M059J (cell line): ENCODE measurements at places on chromosomes 7 and 10.
A peak's percentile ranks its signal among the peaks of the same experiment; 100 is the strongest.

GRCh38 chr10:72593963-72594362 lies 31.9 kb downstream of the MICU1 start:
- no peak for DNase-seq

- no peak for DNase-seq
These were observed 372.7 kb upstream of the CDC14C start for GRCh38 chr7:48551652-48552051.

GRCh38 chr10:106474876-106475275 lies 689.6 kb downstream of the SORCS1 start:
- DNase-seq: no peak

- peak; percentile 59 for DNase-seq
These were observed 59.5 kb upstream of the LAMB1 start for GRCh38 chr7:108062250-108063014.

DNA sequence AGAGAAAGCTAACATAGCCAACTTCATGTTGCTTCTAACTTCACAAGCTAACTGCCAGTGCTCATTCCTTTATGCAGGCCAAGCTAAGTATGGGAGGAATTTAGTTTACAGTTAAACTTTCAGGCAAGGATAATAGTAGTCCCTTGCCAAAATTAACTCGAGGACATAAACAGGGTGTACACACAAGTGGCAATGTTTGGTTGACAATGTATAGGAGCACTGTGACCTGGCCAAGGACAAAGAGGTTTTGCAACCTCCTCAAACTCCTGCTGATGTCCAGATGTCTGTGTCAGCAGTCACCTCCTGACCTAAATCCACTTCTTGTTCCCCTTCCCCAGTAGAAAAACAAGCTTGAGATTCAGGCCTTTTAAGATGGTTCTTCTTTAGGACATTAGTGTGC lies 494.6 kb upstream of the KLF6 start:
- DNase-seq: no peak

- no peak for DNase-seq
These were observed 387.2 kb downstream of the BBS9 start for GRCh38 chr7:33516568-33516967.

DNA sequence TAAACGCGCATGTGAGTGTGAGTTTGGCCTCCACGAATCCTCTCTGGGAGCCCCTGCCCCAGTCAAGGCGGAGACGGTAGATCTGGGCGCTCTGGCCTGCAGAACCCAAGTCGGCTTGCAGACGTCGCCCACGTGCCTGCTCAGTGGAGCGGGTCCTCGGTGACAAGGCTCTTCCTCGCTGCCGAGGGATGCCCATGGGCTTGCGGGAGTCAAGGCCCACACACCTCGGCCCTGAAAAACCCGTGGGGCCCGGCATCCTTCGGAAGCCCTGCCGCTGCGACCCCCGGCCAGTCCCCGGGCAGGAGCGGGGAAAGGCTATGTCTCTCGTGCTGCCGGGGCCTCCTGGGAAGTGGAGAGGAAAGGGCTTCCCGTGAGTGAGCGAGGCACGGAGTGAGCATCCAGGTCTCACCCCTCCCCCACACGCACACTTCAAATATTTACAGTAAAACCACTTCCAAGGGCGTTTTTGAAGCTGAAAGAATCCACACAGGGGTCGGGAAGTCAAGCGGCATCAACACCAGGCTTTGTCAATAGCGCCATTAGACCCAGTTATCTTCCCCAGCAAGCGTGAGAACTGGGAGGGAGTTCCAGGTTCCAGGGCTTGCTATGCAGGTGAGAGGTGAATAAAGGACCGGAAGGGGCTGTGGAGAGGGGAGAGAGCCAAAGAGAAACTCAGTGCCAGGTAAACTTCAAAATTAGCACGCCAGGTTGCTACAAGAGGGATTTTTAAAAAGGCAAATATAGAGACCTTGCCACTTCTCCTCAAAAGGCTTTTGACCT lies 1.1 kb upstream of the MNX1 start:
- no peak for DNase-seq

- DNase-seq: no peak
These were observed 115.2 kb downstream of the PLXNA4 start for GRCh38 chr7:132461032-132461592.

DNA sequence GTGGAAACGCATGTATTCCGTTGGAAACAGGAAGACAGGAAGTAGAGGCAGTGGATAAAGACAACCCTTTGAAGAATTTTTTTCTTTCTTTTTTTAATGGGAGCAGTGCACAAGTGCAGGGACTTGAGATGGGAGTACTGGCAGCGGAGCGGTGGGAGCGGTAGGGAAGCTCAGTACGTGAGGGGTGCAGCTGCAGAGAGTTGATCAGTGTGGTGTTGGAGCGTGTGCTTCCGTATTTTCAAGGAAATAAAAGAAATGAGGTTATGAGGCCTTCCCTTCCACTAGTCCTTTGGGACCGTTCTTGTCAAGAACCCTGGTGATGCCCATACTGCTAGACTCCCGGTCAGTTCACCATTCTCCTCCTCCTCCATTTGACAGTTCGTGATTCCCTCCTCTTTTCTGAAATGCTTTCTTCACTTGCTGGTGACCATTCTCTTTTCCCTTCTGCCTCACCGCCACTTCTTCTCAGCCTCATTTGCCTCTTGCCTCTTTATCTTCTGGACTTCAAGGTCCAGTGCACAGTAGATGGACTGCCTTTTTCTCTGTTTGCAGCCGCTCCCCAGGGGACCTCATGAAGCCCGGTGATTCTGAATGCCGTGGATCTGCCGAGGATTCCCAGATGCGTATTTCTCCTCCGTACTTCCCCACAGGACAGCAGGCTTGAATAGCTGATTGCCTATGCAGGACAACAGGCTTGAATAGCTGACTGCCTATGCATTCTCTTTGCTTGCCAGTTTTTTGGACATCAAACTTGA lies 39.1 kb upstream of the TMEM236 start:
- DNase-seq: no peak

DNA sequence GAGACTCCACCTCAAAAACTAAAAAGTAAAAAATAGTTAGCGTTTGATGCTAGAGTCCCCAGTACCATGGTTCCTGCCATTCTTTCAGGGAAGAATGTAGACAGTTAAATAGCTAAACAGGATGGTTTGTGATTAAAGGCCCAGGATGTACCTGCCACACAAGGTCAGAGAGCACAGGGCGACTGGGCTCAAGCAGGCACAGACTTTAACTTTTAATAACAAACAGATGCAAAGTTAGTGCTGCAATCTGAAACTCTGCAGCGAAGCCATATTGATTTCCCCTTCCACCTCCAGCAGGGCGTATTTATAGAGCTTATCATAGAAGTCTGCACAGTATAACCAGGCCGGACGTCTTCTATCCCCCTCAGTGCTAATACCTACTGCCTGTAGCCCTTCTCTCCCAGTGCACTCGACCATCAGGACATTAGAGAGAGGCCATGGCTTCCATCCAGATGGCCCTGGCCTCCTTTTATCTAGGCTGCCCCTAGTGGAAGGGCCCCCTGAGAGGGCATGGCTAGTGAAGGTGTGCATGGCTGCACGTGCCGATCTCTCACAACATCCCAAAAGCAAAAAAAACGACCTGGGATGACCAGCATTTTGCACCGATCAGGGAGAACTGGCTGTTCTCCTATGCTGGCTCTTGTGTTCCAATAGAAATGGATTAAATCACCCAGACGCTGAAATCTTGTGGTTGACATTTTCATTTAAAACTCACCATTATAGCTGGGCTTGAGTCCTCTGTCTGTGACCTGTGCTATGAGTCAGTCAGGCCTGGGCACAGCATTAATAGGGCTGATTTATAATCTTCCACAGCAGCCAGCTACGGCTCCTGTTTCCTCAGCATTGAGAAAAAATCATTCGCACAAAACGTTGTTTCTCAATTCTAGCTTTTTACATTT lies 7.6 kb upstream of the BAG3 start:
- DNase-seq: peak; percentile 64

- DNase-seq: peak; percentile 27
These were observed 30.7 kb upstream of the EPC1 start for GRCh38 chr10:32377458-32378259.

- no peak for DNase-seq
These were observed 397.6 kb downstream of the MAGI2 start for GRCh38 chr7:79055722-79056415.

GRCh38 chr7:75727881-75728593 lies 10.7 kb downstream of the HIP1 start:
- DNase-seq: peak; percentile 79

DNA sequence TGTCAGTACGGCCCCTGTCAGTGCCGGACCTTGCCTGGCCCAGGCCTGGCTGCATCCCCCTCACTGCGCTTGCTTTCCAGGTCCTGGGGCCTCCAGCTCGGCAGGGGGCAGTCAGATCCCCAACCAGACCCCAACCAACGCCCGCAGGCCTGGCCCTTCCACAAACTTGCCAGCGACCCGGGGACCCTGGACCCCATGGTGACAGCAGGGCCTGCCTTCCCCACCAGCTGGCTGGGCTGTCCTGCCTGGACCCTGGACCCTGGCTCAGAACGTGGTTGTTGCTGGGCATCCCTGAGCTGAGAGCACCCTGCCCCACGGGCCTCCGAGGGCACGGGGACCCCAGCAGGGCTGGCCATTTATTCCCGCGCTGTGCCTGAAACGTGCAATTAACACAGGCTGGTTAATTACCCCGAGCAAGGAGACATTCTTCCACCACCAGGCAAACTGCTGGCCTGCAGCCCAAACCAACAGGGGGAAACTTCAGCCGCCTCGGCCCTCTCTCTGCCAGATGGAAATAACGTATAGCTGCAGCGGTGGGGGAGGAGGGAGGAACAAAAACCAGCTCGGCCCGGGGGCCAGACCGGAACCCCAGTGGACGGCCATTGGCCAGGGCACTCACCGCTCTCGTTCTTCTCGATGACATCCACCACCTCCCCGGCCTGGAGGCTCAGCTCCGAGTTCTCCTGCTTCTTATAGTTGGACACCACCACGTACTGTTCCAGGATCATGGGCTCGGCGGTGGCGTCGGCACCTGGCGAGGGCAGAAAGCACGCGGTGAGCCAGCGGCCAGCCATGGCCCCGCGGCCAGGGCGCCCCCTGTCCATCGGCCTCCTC lies 167.1 kb downstream of the NEURL1 start:
- peak; percentile 39 for DNase-seq

DNA sequence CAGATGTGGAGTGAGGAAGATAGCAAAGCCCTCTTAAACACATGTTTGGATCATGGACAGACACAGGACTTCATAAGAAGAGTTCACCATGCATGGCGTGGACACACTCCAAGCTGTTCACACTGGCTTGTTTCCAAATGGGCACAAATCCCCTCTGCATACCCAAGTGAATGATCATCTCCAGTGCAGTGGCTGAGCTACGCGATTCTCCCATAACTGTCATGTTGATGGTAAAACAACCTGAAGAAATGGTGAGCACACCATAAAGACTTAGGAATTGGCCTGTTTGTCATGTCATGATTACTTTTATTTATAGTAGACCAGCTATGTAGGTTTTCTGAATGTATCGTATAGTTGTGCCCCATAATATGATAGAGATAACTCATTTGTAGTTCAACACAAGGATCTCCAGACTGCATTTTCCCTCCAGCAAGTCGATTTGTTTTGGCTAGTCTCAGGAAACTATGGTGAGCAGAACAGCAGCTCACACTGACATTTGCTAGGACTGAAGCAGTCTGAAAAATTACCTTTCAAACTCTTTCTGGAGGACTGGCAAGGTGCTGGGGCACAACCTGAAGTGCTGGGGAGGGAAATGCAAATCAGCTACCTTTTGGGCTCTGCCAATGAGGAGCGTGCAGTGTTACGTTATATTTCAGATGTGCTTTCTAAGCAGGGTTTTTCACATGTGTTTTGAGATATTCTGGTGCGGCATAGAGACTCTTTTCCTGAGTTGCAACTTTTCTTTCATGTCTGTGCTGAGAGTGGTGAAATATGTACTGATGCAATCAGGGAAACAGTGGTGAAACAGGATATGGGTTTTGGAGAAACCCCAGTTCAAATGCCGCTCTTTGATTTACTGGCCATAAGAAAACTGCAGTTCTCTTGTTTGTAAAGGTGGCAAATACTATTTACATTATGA lies 629.6 kb upstream of the DPP6 start:
- no peak for DNase-seq

GRCh38 chr10:62540389-62540788 lies 166.2 kb downstream of the ZNF365 start:
- DNase-seq: no peak

DNA sequence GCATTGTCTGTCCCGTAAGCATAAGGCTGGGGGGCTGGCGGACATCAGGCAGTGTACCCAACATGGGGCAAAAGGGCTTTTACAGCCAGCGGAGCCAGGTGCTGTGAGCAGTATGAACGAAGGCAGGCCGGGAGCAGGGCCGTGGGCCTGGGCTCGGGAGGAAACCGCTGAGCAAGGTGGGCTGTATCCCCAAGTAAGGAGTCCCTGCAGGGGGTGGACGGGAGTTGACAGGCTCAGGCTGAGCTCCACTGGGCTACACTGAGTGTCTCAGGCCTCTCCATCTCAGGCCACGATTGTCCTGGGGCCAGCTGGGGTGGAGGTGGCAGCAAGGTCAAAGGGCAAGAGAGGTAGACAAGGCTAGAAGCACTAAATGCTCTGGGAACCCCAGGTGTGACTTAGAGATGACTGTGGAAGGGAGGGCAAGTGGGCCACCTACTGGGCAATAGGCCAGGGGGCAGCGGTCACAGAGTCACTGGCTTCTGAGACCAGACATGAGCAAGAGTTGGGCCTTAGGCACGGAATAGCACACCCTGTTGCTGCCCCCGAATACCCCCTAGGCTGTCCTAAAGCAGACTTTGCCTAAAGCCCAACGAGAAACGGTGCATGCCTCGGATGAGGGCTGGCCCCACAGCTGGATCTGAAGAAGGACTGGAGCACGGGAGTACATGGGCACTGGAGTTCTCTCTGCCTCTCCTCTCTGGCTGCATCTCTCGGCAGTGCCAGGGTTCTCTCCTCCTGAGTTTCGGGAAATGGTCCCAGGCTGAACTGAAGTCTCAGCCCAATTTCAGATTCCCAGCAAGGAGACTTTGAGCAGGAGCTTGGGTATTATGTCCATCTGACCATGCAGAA lies 10.8 kb upstream of the RAMP3 start:
- peak; percentile 34 for DNase-seq

DNA sequence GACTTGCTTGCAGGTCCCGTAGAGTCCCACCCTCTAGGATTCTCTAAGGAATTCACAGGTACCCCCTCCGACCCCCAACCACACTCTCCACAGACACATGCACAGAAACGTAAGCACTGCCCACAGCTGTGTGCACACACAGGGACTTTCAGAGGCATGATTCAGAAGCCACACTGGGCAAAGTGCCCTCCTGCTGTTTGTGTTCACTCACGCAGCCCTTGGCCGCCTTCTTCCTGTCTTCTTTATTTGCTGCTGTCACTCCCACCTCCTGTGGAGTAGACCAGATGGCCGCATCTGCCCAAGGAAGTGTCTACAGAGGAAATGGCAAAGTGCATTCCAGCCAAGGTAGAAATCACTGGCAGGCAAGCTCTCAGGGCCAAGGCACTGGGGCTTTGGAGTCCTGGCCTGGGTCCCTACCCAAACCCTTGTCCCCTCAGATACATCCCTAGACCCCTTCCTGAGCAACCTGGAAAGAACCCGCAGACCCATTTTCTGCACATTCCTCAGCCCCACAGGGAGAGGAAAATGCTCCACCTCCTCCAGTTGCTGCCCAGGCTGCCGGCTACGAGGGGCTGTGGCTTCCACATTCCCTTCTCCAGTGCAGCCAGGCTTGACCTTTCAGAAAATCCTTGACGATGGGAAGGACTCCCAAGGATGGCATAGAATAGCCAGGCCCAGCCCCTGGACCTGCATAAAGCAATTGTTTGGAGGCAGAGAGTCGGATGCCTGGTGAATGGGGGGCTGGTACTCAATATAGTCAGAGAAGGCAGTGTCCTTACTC lies 21.6 kb upstream of the GIMAP8 start:
- peak; percentile 97 for DNase-seq

- no peak for DNase-seq
These were observed 8.2 kb upstream of the RET start for GRCh38 chr10:43068471-43069210.
